Stimulated activated CD4-positive, alpha-beta T cell treated with anti-CD3 and anti-CD28 coated beads, Interleukin-4, amount 100 ng/mL, for 24 hours (primary cell): ENCODE measurements at places on chromosomes 16 and 17.

DNA sequence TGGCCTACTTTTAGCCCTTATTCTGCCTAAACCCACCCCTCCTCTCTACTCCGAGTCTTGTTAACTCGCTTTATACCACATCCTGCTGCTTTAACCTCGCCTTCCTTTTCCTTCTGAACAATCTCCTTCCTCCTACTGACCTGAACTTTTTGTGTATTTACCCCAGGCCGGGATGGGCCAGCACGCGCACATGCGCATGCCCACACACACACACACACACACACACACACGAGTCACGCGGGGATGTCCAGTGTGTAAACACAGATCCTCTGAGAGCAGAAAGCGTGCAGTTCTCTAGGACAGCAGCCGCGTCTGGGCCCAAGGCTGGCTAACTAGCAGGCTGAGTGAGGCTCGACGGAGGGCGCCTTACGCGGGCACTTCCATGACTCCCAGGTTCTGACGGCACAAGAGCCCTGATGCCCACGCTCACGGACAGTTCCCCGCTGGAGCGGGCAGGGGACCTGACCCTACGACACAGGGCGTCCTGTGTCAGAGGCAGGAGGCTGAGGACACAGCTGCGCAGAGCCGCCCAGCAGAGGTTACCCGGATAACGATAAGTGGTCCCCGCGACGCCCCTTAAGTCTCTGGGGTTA, 610 bp downstream of the PIK3R5 start:
- peak; percentile 36 for DNase-seq

DNA sequence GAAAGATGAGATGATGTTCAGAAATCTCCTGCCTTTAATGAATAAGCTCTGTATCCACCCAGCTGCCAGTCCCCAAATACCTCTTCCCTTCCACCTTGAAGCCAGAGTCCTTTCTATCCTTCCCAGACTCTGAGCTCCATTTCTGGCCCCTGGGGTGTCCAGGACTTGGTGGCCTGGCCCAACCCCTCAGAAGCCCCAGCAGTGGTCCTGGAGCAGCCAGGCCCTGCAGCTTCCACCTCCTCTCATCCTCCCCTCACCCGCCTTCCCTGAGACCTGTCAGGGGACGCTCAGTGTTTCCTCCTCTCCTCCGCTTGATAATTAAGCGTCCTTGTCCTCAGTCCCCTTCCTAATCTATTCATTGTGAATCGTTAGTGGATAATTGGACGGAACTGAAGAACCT, 95.2 kb upstream of the CCL1 start:
- DNase-seq = no peak

DNA sequence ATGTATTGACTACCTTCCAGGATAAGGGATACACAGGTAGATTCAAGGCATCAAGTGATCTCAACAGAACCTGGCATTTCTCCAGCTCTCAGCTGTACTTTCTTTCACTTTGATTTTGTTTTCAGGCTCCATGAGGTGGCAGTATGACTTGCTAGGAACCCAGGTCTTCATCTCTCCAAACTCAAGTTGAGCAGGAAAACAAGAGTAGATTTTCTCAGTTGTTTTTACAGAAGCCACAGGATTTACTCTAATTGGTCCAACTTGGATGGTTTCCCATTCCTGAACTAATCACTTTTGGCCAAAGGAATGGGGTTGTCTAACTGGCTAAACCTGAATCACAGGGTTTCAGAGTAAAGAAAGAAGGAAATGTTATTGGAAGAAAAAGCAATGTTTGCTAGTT, 146.6 kb downstream of the TRIM37 start:
- no peak for DNase-seq

GRCh38 chr17:28749516-28750177, 5.8 kb downstream of the TRAF4 start:
- no peak for DNase-seq

GRCh38 chr17:27747462-27748359, 52.6 kb downstream of the NOS2 start:
- no peak for DNase-seq

- no peak for DNase-seq
Observed at GRCh38 chr17:14803826-14804225, 461.3 kb downstream of the PMP22 start.

- no peak for DNase-seq
Observed at GRCh38 chr16:26727848-26728247, 338.9 kb upstream of the C16orf82 start.

- DNase-seq = no peak
Observed at GRCh38 chr16:1107141-1107540, 11.1 kb upstream of the C1QTNF8 start.

- peak; percentile 40 for DNase-seq
Observed at GRCh38 chr16:50708373-50709060, 15.1 kb downstream of the NOD2 start.

- no peak for DNase-seq
Observed at GRCh38 chr17:34375426-34375997, 12.5 kb upstream of the CCL1 start.

DNA sequence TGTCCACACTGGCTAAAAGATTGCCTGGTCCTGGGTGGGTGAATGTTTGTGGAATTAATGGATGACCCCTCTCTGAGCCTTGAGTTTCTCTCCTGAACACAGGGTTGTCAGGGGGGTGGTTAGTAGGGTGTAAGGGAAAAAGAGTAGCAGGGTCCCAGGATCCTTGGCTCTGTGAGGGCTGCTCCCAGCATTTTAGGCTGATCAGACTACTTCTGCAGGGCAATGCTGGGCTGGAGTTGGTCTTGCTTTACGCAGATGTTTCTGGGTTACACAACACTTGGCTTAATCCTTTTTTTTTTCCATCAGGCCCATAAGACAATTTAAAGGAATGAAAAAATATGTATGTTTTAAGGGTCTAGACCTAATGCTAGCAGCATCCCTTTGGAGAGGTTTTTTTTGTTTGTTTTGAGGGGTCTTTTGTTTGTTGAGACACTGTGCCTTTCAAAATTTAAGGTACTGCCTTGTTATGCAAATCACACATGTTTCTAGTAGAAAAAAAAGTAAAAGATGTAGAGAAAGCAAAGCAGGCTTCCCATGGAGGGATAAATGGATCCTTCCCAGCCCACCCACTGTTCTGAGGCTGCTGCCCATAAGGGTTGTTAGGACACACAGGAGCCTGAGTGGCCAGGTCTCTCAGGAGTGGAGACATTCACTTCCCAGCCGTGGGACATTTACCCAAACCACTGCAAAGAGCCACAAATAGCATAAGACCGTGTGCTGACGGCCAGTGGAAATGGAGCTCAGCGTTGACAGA, 225.6 kb upstream of the HSBP1 start:
- DNase-seq = no peak

GRCh38 chr17:30975042-30975820, 4.4 kb downstream of the RNF135 start:
- no peak for DNase-seq

DNA sequence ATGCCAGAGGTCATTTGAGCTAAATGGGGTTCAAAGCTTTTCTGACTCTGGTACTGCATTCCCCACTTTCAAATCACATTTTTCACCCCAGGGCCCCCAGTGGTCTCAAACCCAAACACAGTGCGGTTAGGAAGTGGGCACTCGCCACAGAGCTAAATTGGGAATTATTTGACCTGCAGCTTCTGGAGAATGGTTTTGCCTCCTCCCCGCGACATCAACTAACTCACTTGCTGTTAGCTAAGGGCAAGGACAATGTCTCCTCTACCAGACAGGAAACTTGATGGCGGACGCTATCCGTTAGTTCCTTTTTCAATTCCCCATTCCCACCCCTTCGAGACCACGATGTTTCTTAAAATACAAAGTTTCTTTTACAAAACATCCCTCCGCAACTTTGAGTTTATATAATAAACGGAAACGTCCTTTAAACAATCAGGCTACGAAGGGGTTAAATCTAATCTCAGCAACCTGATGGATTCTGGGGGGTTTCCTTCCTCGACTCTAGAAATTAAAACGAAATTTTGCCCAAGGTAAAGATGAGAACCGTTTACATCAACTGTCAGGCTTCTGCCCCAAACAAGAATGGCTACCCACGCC, 500 bp upstream of the KAT7 start:
- no peak for DNase-seq

- DNase-seq = no peak
Observed at GRCh38 chr16:17452922-17453321, 17.8 kb downstream of the XYLT1 start.

GRCh38 chr17:51957786-51958185, 200.7 kb downstream of the CA10 start:
- no peak for DNase-seq

- DNase-seq = no peak
Observed at GRCh38 chr16:19589106-19589505, 33.6 kb downstream of the VPS35L start.

GRCh38 chr16:31108794-31109558, 790 bp downstream of the BCKDK start:
- DNase-seq = no peak

GRCh38 chr17:77280304-77281121, 139.7 kb downstream of the SEC14L1 start:
- DNase-seq = no peak

GRCh38 chr16:12170103-12171040, 193.8 kb downstream of the SNX29 start:
- DNase-seq = no peak

- DNase-seq = no peak
Observed at GRCh38 chr17:38677819-38678218, 3.1 kb upstream of the EPOP start.

- DNase-seq = peak; percentile 68
Observed at GRCh38 chr16:3094289-3095027, 4.6 kb downstream of the ZSCAN10 start.

- no peak for DNase-seq
Observed at GRCh38 chr16:30499284-30499683, 26.7 kb downstream of the ITGAL start.

- no peak for DNase-seq
Observed at GRCh38 chr17:22570144-22570845, 878.0 kb downstream of the KCNJ18 start.

GRCh38 chr16:16009401-16009800, 60.0 kb downstream of the ABCC1 start:
- DNase-seq = no peak

GRCh38 chr16:27224271-27224737, 21.0 kb downstream of the KDM8 start:
- DNase-seq = no peak

DNA sequence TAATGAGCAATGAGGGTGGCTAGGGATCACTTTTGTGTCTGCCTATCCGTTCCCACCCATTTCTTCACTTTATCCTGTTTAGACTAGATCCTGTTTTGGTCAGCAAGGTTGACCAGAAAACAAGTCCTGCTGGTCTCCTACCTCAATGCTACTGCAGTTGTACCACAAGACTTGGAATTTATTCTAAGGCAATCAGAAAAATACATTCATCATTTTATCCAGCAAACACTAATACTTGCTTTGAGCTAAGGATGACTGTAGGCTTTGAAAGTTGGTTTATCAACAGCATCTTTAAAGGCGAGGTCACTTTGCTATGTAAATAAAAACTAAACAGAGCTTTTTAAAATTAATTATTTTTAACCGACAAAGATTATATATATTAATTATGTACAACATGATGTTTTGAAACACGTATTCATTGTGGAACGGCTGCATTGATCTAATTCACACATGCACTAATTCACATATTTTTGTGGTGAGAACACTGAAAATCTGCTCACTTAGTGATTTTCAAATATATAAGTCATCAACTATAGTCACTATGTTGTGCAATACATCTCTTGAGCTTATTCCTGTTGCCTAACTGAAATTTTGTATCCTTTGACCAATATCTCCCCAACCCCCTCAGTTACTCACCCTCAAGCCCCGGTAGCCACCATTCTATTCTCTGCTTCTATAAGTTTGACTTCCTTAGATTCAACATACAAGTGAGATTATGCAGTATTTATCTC, 125.9 kb upstream of the HS3ST3A1 start:
- no peak for DNase-seq

GRCh38 chr17:36992701-36993100, 43.9 kb downstream of the AATF start:
- no peak for DNase-seq

GRCh38 chr17:31494259-31495021, 103.0 kb downstream of the RAB11FIP4 start:
- DNase-seq = peak; percentile 77

- DNase-seq = no peak
Observed at GRCh38 chr17:49061524-49061943, 64.3 kb downstream of the IGF2BP1 start.

- no peak for DNase-seq
Observed at GRCh38 chr16:10583269-10583668, 2.9 kb upstream of the EMP2 start.

- no peak for DNase-seq
Observed at GRCh38 chr17:6532441-6532885, 23.9 kb downstream of the PITPNM3 start.

DNA sequence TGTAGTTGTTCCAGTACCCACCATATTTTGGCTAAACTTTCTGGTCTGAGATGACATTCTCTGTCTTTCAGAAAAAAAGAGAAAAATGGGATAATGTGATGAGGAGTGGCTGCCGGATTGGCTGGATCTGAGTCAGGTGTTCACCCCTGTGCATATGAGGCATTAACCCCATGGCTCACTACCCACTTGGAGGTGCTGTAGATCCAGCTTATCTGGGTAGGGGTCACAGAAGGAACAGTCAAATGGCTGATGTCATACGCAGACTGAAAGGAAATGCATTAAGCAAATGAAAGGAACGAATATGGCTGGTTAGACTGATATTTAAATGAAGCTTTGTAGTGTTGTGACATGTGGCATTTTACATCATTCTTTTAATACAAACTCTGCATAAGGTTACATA, 17.3 kb downstream of the MAP2K6 start:
- DNase-seq = no peak

DNA sequence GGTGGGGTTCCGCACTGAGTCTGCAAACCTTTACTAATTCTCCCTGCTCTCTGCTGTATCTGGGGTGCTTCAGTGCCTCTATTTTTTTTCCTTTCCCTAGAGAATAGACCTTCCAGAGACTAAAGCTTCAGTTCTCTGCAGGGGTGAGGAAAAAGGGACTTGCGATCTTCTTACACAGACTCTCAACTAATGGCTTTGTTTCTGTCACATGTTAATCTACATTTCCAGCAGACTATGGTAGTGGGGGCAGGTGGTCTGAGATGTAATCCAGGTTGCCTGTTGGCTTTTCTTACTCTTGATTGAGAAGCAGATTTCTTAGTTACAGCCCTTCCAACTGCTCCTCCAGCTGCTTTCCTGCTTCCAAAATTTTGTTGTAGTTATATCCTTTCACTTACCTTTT, 229.0 kb upstream of the NLRP1 start:
- no peak for DNase-seq

GRCh38 chr17:3529817-3530741, 27.5 kb downstream of the TRPV3 start:
- no peak for DNase-seq

DNA sequence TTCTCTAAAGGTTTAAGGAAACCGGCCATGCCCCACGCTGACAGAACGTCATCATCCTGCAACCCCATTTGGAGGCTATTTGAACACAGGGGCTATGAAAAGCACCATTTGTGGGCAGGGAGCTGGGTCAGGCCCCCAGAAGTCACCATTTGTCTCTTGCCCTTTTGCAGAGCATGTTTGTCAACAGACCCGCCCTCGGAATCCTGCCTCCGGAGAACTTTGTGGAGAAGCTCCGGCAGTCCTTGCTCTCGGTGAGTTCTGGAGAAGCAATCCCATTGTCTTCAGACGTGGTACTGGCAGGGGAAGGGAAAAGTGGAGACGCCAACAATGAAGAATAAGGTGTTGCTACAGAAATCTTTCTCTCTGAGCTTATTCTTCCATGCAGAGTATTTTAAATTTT, 33.5 kb downstream of the TMEM186 start:
- DNase-seq = no peak

- DNase-seq = peak; percentile 56
Observed at GRCh38 chr17:75288770-75289114, 491 bp downstream of the SLC25A19 start.
